NCI-H2107 (cell line): ENCODE measurements at places on chromosomes 13 and 19.

DNA sequence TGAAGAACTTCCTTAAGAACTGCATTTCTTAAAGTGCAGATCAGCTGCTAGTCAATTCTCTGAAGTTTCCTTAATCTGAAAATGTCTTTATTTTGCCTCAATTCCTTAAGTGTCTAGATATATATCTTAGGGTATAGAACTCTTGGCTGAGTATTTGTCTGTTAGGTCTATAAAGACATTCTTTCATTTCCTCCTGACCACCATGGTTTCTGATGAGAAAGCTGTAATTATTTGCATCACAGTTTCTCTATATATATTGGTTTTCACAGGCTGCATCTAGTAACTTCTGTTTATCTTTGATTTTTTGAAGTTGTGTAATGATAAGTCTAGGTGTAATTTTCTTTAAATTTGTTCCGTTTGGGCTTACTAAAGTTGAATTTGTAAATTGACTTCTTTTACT lies 15.2 kb downstream of the NDFIP2 start:
- no peak for DNase-seq

DNA sequence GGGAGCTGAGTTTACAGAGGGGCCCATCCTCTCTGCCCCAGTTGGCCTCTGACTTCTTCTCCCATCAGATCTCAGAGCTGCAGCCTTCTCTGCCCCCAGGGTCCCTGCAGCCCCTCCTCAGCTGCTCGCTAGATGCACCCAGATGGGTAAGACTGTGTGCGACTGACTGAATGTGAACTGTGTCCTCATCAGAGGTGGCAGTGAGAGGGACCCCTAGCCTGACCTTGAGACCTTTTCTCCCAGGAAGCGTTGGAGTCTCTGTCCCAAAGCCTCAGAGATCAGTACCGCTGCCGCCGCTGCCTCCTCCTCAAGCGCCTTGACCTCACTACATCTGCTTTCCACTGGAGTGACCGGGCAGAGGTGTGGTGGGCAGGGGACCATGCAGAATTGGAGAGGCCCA lies 2.4 kb downstream of the FAM98C start:
- no peak for DNase-seq

DNA sequence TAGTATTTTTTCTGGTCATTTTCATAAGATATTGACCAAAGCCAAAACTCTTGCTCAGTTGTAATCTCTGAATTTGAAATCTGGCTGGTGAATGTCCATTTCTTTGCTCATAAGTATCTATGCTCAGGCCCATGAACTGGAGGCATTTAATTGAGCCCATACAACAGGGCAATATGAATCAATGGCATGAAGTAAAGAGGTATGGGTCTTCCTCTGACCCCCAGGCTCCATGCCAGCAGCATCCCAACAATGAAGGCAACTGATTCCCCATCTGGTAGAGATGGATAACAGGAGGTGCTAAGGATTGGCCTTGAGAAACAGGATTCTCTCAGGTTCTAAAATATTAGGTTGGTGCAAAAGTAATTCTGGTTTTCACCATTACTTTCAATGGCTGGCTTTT lies 330.8 kb downstream of the LIG4 start:
- DNase-seq, result no peak

- no peak for DNase-seq
These were observed 138.1 kb downstream of the LACC1 start for GRCh38 chr13:44017756-44018309.

DNA sequence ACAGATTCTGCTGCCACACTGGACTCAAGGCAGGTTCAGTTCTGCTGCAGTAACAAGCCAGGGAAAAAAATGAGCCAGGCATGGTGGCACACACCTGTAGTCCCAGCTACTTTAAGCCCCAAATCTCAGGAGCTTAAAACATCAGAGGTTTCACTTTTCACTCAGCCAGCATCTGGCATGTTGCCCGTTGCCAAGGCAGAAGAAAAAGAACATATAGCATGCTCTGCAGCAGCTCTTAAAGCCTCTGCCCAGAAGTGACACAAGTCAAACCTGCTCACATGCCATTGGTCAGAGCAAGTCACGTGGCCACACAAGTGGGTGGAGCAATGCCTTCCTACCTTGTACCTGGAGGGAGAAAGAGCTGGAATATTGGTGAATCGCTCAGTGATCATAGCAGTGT lies 14.7 kb upstream of the ADGRE5 start:
- peak; percentile 89 for DNase-seq

DNA sequence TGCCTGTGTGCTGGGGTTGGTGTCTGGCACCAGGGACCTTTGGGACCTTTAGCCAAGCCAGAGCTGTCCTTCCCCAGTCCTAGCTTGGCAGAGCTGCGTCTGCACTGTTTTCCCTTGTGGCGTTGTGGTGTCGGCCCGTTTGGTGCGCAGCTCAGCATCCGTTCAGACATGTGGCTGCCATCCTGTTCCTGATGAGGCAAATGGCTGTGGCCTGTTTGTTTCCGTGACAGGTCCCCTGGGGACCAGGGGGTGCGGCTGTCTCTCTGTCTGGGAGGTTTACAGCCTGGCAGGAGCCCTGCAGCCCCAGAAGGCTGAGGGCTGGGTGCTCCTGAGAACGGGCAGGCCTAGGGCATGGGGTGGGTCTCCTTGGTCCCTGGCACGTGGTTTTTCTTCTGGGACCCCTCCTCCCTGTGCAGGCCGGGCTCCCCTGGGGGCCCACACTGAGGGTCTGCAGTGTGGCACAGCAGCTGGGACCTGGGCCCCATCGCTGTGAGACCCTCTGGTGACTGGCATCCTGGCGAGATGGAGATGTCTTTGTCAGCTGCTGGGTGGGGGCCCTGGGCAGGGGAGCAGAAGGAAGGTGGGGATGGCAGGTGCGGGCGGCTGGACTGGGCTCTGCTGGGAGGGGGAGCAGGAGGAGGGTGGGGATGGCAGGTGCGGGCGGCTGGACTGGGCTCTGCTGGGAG lies 4.0 kb downstream of the SPPL2B start:
- no peak for DNase-seq

- DNase-seq, result no peak
These were observed 49.8 kb downstream of the CCNE1 start for GRCh38 chr19:29861574-29861973.
